A549 treated with AZD2906 at 1 μM for 4 hours (cell line): ENCODE measurements at places on chromosomes 3 and 15. TPM values are rescaled to one million over a fixed set of nuclear protein-coding genes. Genes with fewer than 3 reads are reported as not detected.

The ITGA11 gene
- total RNA-seq: 2.8 to 6.1 TPM (median 4.5 TPM) in 5 replicates

The ADGRG7 gene
- total RNA-seq: not detected in 5 replicates

The ZBED2 gene
- total RNA-seq: 0.14 to 0.24 TPM (median 0.18 TPM) in 5 replicates

The TEX9 gene
- 3.5 to 4.9 TPM (median 4.3 TPM) in 5 replicates for total RNA-seq

The ITIH1 gene
- total RNA-seq: not detected in 5 replicates

The SNX4 gene
- 19.5 to 29.0 TPM (median 21.1 TPM) in 5 replicates for total RNA-seq

The MESP1 gene
- 1.1 to 7.5 TPM (median 5.5 TPM) in 5 replicates for total RNA-seq

The GJD2 gene
- total RNA-seq: 0.03 TPM in 1 of 5 replicates, not detected in the others

The HRG gene
- not detected in 5 replicates for total RNA-seq

The HDGFL3 gene
- total RNA-seq: 43.5 to 65.3 TPM (median 47.9 TPM) in 5 replicates

The TMEM207 gene
- not detected in 5 replicates for total RNA-seq

The MYRIP gene
- total RNA-seq: 0.05 TPM in 1 of 5 replicates, not detected in the others

The OR4F15 gene
- total RNA-seq: not detected in 5 replicates

The MELTF gene
- 48.0 to 60.8 TPM (median 53.4 TPM) in 5 replicates for total RNA-seq

The LDHAL6B gene
- total RNA-seq: not detected in 5 replicates

The POC1A gene
- total RNA-seq: 16.6 to 19.5 TPM (median 18.9 TPM) in 5 replicates

The CFAP91 gene
- 0.23 to 0.35 TPM (median 0.25 TPM) in 4 of 5 replicates, not detected in the other for total RNA-seq

The SCN11A gene
- 0.01 to 0.02 TPM (median 0.01 TPM) in 3 of 5 replicates, not detected in the others for total RNA-seq

The ZNF80 gene
- not detected in 5 replicates for total RNA-seq

The ACP3 gene
- 0.03 to 0.11 TPM (median 0.05 TPM) in 3 of 5 replicates, not detected in the others for total RNA-seq

The SUSD5 gene
- total RNA-seq: 2.9 to 4.6 TPM (median 3.7 TPM) in 5 replicates

The BMF gene
- 1.4 to 2.4 TPM (median 1.8 TPM) in 5 replicates for total RNA-seq

The SLC9A9 gene
- 0.06 to 0.40 TPM (median 0.22 TPM) in 5 replicates for total RNA-seq

The NOP10 gene
- 504 to 564 TPM (median 541 TPM) in 5 replicates for total RNA-seq

The NDN gene
- 0.03 to 0.08 TPM (median 0.05 TPM) in 4 of 5 replicates, not detected in the other for total RNA-seq

The THAP10 gene
- 4.1 to 6.1 TPM (median 4.7 TPM) in 5 replicates for total RNA-seq
